Activated T-helper 9 cell treated with anti-CD3 and anti-CD28 coated beads, Interleukin-2, amount 50 U/mL, for 16 hours (primary cell): ENCODE measurements at places on chromosomes 1 and 21.

DNA sequence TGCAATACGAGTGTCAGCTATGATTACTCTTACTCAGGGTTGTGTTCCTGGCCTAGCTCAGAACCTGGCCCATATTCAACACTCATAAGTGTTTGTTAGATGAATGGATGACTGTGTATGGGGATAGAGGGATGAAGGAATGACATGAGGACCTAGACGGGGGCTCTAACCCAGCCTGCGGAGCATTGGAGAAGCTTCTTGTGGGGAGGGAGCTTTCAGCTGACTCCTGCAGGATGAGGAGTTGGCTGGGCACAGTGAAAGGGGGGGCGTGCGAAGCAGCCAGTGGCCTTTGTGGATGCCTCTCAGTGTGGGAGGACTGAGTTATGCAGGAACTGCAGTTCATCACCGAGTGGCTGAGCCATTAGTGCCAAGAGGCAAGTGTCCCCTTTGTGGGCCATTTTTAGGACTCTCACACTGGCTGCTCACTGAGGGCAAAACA, 1.2 kb upstream of the EXTL1 start:
- no peak for DNase-seq

DNA sequence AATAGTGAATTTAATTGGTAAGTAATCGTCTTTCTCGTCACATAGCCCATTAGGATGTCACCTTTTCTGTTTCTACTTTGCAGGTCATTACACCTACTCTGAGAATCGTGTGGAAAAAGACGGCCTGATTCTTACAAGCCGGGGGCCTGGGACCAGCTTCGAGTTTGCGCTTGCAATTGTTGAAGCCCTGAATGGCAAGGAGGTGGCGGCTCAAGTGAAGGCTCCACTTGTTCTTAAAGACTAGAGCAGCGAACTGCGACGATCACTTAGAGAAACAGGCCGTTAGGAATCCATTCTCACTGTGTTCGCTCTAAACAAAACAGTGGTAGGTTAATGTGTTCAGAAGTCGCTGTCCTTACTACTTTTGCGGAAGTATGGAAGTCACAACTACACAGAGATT, 23.3 kb downstream of the PARK7 start:
- no peak for DNase-seq

GRCh38 chr1:231918239-231919015, 291.8 kb downstream of the DISC1 start:
- no peak for DNase-seq

GRCh38 chr1:31576201-31576669, at the start of gene TINAGL1:
TSS of gene TINAGL1 (plus strand) at chr1:31576515. CDS start at chr1:31577149, 634 bp downstream.
- DNase-seq: no peak

GRCh38 chr1:53075206-53075605, 13.2 kb downstream of the PODN start:
- DNase-seq: no peak

GRCh38 chr21:25360593-25360992, 246.7 kb downstream of the MRPL39 start:
- no peak for DNase-seq

DNA sequence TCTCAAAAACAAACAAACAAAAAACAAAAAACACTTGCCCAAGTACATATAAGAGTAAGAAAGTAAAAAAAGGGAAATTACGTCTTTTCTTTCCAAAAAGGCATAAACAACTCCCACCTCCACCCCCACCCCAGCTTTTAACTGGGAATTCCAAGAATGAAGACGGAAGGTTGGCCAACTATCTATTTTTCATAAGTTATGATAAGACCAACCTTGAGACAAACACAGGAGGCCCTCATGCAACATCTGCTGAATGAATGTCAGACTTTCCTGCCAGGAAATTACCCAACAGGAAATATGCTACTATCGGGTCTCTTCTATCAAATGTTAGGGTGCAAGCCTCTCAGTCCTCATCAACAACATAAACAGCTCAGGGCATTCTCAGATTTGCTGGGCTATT, 1.9 kb downstream of the BSDC1 start:
- DNase-seq: no peak
